ENCODE measurements at places on chromosomes 16 and 17.

- no peak for DNase-seq
Measured at GRCh38 chr17:13583996-13584700, 17.6 kb downstream of the HS3ST3A1 start.

DNA sequence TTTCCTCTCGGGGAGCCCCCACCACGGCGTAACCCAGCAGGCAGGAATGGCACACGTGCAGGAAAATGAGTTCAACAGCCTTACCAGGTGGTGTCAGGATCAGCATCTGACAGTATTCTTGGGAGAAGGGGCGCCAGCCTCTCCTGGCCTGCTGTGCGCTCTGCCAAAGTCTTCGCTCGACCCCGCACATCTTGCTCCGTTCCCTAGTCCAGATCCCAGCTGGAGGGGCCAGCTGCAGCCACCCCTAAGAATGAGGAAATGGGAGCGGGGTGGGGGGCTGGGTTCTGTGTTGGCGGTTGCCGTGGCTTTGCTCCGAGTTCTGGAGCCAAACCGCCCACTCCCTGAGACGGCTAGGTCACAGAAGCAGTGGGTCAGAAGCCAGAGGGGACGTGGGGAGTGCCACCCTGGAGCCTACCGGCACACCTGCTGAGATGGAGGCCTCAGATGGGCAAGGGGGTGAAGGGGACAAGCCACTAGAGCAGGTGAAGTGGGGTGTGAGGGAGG, at the start of gene CHCT1:
TSS of gene CHCT1 (plus strand) at position 328 of the 504 bp plus-strand sequence. CDS start at position 432, 104 bp downstream.
- no peak for DNase-seq

- DNase-seq: no peak
Measured at GRCh38 chr17:63948521-63948920, 16.4 kb upstream of the CD79B start.

- no peak for DNase-seq
Measured at GRCh38 chr17:46821482-46822387, 3.2 kb upstream of the WNT3 start.

DNA sequence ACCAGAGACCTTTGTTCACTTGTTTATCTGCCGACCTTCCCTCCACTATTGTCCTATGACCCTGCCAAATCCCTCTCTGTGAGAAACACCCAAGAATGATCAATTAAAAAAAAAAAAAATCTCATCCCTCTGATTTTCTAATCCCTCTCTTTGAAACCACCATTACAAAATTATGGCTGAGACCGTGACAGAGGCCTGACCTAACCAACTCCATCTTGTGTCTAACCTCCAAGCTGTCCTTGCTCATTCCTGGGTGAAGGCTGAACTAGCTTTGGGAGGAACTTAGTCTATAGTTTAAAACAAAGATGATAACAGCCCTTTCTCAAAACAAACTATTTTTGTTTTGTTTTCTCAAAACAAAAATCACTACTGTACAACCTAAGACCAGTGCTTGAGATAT, 474.5 kb downstream of the TMEM114 start:
- DNase-seq: no peak

DNA sequence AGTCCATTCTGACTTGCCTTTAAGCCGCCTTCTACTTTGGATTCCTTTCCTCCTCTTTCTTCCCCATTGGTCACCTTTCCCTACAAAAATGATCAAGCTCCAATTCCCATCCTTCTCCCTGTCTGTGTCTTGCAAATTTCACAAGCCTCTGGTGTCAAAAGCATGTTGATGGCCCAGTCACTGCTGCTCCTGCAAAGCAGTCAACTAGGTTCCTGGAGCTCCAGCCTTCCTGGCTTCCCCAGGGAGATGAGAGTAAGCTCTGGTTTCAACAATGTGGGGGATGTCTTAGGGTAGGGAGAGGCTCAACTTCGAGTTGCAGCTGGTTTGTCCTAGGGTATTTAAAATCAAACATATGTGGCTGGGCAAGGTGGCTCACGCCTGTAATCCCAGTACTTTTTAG, 36.1 kb upstream of the HELZ start:
- DNase-seq: no peak

DNA sequence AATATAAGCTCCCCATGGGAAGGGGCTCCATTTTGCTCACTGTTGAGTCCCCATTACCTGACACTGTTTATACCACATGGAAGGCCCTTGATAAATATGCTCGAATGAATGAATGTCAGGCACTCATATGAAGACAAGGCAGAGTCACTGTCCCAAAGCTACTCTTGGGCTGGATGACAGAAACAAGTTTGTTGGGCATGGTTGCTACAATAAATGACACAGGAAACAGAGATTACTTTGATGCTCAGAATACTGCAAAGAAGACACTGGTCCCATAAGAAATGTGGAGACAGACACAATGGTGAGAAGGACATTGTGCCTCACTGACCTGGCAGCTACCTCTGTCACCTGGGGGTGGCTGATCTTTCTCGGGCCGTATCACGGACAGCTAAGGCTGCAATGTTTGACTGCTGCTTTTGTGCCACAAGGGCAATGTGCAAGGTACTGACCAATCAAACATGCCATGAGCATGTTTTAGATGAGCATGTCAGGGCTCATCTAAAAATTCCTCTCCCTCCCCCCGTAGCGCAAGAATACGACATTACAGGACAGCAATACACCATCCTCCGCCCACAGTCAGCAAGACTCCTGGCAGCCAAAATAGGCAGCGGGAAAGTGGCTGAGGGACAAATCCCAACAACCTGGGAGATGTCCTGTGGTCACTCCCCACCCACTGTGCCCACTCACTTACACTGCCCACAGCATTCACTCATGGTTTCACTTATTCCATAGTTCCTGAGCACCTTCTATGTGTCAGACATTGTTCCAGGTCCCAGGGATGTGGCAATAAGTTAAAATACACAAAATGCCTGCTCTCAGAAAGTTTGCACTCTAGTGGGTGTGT, 5.0 kb downstream of the PIK3R6 start:
- no peak for DNase-seq

- no peak for DNase-seq
Measured at GRCh38 chr16:57623251-57624043, 5.0 kb upstream of the ADGRG1 start.

- DNase-seq: no peak
Measured at GRCh38 chr17:60468371-60468770, 46.1 kb downstream of the CHCT1 start.

DNA sequence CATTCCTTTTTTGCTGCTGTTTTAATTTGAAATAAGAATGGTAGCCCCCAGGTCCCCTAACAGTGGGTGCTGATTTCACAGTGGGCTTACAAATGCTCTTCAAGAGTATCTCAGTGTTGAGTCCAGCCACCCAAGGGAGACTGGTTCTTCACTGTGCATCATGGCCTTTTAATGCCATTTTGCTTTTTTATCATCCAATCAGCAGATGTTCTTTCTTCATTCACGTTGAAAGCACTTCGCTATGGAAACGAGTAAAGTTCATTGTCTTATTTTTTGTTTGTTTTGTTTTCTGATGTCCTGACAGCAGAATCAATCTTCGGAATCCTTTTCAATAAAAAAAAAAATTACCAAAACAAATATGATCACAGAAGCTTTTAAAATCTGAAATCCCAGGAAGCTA, 429.0 kb downstream of the MAF start:
- DNase-seq: no peak

DNA sequence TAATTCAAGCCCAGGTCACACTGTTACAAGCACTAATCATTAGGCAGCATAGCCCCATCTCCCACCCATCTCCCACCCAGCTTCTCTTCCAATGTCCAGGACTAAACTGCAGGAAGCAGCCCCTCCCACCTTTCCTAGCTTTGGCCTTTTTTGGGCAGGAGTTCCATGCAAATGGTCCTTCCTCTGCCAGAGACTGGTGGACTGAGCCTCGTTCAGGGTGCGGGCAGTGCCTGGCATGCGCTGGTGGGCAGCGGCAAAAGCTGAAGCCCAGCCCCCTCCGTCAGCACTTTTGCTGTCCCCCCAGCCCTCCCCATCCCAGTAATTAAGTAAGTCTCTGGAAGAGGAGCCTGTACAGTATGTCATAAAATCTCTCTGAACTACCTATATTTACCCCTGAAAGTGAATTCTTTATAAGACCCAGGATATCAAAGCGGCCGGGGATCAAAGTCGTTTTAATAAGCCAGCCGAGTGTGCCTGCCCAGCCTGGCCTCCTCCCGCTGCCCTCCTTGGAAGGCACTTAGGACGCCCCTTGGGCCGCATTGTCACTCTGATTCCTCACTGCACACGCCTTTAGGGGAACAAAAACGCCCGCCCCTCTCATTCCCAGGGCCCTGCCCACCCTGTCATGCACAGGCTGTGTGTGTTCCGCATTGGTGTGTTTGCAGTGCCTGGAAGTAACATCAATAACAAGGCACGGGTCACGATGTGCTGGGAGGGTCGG, 109.9 kb downstream of the IRX5 start:
- DNase-seq: no peak

DNA sequence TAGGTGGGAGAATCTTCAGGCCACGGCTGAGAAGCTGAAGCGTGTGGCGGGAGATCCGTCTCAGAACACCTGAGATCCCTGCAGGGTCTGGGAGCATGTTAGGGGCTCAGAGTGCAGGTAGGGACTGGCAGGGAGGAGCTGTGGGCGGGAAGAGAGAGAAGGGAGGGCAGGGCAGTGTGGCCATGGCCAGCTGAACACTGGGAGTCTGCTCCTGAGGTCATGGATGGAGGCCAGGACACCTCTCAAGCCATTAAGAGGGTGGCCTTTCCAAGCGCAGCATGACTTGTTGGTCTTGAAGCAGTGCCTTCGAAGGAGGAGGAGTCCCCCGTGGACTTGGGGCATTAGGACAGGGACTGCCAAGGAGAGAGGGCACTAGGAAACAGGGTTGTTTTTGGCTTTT, 23.7 kb downstream of the NAA60 start:
- no peak for DNase-seq

- no peak for DNase-seq
Measured at GRCh38 chr17:9729735-9730420, 61.5 kb downstream of the DHRS7C start.

GRCh38 chr16:49930841-49931240, 74.9 kb upstream of the ZNF423 start:
- no peak for DNase-seq

- peak; percentile 62 for DNase-seq
Measured at GRCh38 chr16:81873843-81874752, 95.0 kb downstream of the PLCG2 start.

DNA sequence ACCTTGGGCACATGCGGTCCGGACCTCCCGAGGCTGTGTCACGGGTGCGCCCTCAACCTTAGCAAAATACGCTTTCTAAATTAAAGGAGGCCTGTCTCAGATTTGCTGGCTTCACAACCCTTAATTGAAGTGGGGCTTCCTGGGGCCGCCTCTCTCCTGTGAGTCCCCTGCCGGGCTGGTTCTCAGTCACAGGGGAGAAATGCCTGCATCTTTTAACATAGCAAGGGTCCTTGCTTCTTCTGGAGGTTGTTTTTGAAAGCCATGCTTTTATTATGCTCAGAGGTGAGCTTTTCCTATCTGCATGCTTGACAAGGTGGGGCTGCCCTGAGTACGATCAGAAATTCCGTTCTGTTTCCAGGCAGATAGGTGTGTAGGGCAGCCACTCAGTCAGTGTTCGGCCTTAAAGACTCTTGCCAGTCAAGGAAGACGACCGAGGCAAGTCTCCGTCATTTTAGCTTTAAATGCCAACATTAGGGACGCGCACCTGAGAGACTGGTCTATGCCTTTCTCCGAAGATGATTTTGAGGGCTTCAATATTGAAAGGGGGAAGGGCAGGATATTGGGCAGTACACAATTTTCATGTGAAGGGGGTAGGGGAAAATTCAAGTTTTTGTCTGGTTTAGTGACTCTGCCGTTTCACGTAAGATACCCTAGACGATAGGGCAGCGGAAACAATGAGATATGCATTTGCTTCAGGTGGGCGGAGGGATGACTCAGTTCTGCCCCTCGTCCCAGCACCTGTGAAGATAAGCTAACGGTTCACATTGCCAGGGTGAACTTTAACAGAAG, 5.5 kb upstream of the SLC7A5 start:
- no peak for DNase-seq

DNA sequence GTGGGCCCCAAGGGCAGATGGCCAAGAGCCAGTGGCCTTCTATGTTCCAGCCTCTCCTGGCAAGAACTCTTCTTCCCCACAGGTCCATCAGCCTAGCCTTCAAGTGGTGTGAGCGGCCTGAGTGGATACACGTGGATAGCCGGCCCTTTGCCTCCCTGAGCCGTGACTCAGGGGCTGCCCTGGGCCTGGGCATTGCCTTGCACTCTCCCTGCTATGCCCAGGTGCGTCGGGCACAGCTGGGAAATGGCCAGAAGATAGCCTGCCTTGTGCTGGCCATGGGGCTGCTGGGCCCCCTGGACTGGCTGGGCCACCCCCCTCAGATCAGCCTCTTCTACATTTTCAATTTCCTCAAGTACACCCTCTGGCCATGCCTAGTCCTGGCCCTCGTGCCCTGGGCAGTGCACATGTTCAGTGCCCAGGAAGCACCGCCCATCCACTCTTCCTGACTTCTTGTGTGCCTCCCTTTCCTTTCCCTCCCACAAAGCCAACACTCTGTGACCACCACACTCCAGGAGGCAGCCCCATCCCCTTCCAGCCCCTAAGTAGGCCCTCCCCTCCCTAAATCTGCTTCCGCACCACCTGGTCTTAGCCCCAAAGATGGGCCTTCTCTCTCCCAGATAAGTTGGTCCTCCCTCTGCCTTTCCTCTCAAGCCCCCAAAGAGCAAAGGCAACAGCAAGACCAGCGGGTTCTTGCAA, 5.2 kb downstream of the G6PC3 start:
- DNase-seq: no peak

DNA sequence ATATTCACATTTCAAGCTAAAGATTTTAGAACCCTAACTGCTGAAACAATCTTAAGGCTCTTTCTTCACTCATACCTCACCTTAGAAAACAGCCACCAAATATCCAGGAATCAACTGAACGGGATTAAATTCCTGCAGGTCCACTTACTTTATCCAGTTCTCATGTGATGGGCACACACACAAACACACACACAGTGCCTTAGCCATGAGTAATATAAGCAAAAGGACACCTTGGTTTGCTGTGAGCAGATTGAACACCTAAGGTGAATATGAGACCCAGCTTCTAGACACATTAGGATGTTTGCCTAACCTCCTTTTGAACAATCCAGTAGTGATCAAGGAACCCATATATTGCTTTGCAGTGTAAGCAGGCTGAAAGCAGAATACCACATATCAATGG, 81.5 kb downstream of the TUBD1 start:
- DNase-seq: no peak

DNA sequence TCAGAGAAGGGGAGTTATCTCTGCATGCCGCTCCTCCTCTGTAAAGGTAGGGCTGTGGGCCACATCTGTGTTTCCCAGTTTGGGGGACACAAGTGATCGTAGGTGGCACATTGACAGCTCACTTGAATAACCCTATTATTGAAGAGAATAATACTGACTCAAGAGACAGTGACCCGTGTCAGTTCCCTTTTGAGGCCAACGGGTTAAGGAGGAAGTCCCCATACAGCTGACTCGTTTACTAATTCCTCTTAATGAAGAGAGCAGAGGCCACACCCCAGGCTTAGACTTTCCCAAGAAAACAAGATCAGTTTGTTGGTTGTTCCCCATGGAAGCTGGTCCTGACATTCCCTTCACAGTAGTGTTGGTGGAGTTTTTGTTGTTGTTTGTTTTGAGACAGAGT, 33.0 kb downstream of the IL4R start:
- DNase-seq: no peak

Measured in right lobe of liver (tissue), 6 donors.